Left ventricle myocardium inferior (tissue), 1 donor: ENCODE measurements at places on chromosomes 12 and 14. TPM values are rescaled to one million over a fixed set of nuclear protein-coding genes. Genes with fewer than 3 reads are reported as not detected.

- peaks cover 14% of the 10 kb centered on the region for H3K36me3 ChIP-seq
- H3K27me3 ChIP-seq = no peaks in the 10 kb centered on the region
- H3K4me3 ChIP-seq = no peak overlapping the region
- H3K27ac ChIP-seq = no peak overlapping the region
- peaks cover 5% of the 10 kb centered on the region for H3K4me1 ChIP-seq
These were observed 24.6 kb downstream of the SINHCAF start for GRCh38 chr12:31301311-31301710.

GRCh38 chr14:104558231-104559027 lies 21.1 kb upstream of the C14orf180 start:
- peak; percentile 4 for DNase-seq
- no peaks in the 10 kb centered on the region for H3K36me3 ChIP-seq

DNA sequence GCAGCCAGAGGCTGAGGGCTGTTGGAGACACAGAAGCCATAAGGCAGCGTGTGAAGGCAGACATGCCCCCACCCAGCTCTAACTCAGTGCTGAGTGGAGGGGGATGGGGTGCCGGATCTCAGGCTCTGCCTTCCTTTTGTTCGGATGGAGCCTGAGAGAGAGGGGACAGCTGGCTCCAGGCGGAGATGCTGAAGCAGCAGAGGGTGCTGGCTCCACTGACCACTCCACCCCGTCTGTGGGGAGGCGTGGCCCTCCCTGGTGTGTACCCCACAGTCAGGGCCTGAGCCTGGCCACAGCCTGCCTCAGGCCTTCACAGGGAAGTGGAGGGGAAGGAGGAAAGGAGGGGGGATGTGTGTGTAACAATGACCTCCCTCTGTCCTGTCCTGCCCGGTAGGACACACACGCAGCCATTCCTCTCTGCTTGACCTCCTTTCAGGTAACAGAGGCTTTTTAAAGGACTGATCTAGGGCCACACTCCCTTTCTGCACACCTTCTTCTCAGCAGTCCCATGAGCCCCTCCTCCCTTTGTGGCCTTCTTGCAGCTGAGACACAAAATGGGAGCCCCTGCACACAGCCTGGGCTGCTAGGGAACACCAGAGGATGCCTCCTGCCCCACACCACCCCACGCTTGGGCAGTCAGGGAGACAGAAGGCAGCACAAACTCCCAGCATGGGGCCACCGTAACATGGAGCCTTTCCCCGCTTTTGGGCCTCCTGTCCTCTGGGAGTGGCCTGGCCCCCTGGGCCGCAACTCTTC lies 9.6 kb upstream of the ENDOU start:
- peaks cover 100% of the 10 kb centered on the region for H3K4me1 ChIP-seq
- no peaks in the 10 kb centered on the region for H3K36me3 ChIP-seq
- H3K27ac ChIP-seq = peak overlapping the region; percentile 92
- no peaks in the 10 kb centered on the region for H3K27me3 ChIP-seq
- no peak overlapping the region for H3K4me3 ChIP-seq

GRCh38 chr12:46103559-46104383 lies 113.4 kb upstream of the SCAF11 start:
- H3K4me3 ChIP-seq = no peak overlapping the region
- DNase-seq = no peak
- H3K4me1 ChIP-seq = no peaks in the 10 kb centered on the region
- no peaks in the 10 kb centered on the region for H3K36me3 ChIP-seq
- no peak overlapping the region for H3K27ac ChIP-seq

DNA sequence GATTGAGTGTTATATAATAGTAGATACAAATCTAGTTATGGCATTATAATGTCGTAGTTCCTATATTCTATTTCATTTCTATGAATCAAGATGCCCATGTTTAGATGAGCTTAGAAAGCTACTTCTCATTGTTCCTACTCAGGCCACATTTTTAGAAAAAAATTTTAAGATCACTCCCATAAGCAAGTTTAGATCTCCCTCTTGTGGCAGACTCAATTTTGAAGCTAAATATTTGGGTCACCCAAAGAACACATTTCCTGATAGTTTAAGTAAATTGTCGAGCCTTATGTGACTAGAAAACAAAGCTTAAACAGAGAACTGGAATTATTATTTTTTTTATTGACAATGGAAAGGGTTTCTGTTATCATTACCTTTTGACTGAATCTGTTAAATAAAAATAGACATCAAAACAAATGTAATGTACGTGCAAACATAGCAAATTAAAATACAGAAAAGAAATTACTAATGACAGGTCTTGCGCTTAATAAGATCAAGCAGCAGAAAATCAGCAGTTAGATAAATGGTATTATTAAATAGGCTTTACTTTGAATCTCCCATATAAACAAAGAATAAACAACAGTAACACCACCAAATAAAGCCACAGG lies 180.2 kb downstream of the ACSS3 start:
- no peaks in the 10 kb centered on the region for H3K4me1 ChIP-seq
- no peak overlapping the region for H3K27ac ChIP-seq
- no peak overlapping the region for H3K4me3 ChIP-seq
- no peaks in the 10 kb centered on the region for H3K27me3 ChIP-seq
- peaks cover 4% of the 10 kb centered on the region for H3K36me3 ChIP-seq

GRCh38 chr12:122064780-122065588 lies 13.6 kb upstream of the MLXIP start:
- no peaks in the 10 kb centered on the region for H3K27me3 ChIP-seq
- peak; percentile 49 for DNase-seq
- peaks cover 6% of the 10 kb centered on the region for H3K36me3 ChIP-seq
- H3K4me3 ChIP-seq = peak overlapping the region; percentile 11

DNA sequence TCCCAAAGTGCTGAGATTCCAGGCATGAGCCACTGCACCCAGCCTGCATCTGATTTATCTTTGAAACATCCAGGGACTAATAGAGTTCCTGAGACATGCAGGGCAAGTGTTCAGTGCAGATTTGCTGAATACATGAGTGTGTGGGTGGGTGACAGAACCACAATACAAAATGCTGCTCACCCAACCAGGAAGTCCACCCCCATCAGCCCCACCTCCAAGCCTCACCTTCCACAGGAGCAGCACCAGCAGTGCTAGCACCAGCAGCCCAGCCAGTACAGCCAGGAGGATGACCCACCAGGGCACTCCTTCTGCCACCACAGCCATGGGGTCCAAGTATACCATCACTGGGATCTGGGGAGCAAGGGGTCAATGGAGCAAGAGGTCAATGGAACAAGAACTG lies 20.0 kb downstream of the ITGA7 start:
- peaks cover 47% of the 10 kb centered on the region for H3K36me3 ChIP-seq
- peaks cover 7% of the 10 kb centered on the region for H3K4me1 ChIP-seq
- no peak for DNase-seq
- no peaks in the 10 kb centered on the region for H3K27me3 ChIP-seq

DNA sequence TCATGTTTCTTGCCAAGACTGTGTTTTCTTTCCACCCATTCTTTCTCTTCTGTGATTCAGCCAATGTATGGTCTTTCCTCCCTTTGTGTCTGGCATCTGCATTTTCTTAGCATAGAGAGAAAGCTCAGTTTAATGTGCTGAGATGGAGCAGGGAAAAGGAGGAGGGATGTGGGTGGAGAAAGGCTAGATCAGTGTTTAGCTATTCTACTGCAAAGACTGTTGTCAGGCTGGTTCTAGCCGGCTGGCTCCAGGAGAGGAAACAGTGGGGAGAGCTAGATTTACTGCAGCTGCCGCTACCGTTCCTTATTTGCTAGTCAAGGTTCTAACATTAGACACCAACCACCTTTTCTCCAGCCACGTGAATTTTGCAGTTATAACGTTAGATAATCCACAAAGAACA lies 5.2 kb upstream of the RIMKLB start:
- H3K4me3 ChIP-seq = no peak overlapping the region
- H3K27ac ChIP-seq = peak overlapping the region; percentile 46

AKAP3 gene
- total RNA-seq = 2.7 TPM

KITLG gene
- 8.6 TPM for total RNA-seq
